ENCODE measurements at places on chromosomes 4 and X. TPM values are rescaled to one million over a fixed set of nuclear protein-coding genes. Genes with fewer than 3 reads are reported as not detected.

MAN2B2 gene
- 11.9 TPM for total RNA-seq

GABRG1 gene
- not detected for total RNA-seq

MAGEB10 gene
- not detected for total RNA-seq

STX18 gene
- total RNA-seq = 17.0 TPM

TRIM61 gene
- not detected for total RNA-seq

TRPC5OS gene
- total RNA-seq = not detected

PTPN13 gene
- 3.4 TPM for total RNA-seq

LNX1 gene
- total RNA-seq = not detected

FANCB gene
- total RNA-seq = 3.4 TPM

ZNF41 gene
- total RNA-seq = 3.5 TPM

TEC gene
- total RNA-seq = 1.3 TPM

MGAT4D gene
- not detected for total RNA-seq

MAGEA9B gene
- not detected for total RNA-seq

FGFR3 gene
- 2.2 TPM for total RNA-seq

GPR50 gene
- total RNA-seq = 0.12 TPM

MYOZ2 gene
- total RNA-seq = not detected

ZNF182 gene
- 3.6 TPM for total RNA-seq

UGT2B7 gene
- 0.21 TPM for total RNA-seq

GCNA gene
- total RNA-seq = 0.88 TPM

KLB gene
- 0.18 TPM for total RNA-seq

SPANXN3 gene
- not detected for total RNA-seq

CCKAR gene
- not detected for total RNA-seq

Measured in A549 treated with RU486 at 1 μM for 4 hours (cell line).